NCI-H187 (cell line): ENCODE measurements at places on chromosomes 6 and 20.

GRCh38 chr20:64083378-64083803 is 807 bp downstream of the LKAAEAR1 start:
- DNase-seq: peak; percentile 73

- no peak for DNase-seq
Measured at GRCh38 chr6:127939442-127940066, 38.7 kb upstream of the THEMIS start.

DNA sequence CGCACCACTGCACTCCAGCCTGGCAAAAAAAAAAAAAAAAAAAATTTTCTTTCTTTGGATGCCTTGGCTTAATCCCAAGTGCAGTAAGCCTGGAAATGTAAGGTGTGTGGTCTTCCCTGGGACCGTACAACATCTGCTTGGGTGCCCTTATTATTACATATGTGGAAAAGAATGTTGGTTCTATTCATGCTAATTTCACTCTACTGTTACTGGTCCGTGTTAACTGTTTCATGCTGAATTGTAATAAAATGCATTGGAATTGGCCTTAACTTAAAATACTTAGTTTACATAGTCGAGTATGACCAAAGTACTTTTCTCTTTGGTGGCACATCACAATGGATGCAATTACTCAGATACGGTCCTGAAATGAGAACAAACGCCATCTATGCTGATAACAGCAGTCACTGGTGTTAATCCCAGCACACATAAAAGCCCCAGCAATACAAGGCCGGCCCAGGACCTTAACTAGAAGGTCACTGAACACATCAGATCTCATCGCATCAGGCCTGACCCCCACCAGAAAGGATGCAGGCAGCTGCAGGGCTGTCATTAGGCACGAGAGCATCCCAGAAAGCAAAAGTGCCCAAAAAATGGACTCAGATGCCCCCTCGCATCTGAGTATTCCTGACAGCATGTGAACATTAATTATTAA is 1.2 kb downstream of the SERPINB6 start:
- DNase-seq: no peak

DNA sequence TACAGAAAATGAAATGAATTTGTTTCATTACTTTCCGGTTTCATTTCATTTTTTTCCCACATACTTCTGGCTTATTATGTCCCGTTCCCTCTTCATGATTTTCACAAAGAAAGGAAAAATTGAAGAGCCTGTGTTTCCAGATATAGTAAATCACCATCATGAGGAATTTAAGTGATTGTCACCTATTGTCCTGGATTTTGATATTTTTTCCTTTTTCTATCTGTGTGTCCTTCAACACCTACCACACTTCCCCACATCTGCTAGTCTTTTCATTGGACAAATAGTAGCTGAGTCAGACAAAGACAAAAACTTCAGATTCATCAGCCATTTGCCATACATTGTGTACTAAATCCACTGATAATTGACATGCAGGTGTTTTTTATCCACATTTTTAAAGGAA is 258.2 kb upstream of the HSF2 start:
- no peak for DNase-seq

- DNase-seq: no peak
Measured at GRCh38 chr6:129749749-129750120, 39.8 kb upstream of the ARHGAP18 start.

- DNase-seq: no peak
Measured at GRCh38 chr6:81166770-81167169, 585.7 kb downstream of the TENT5A start.

DNA sequence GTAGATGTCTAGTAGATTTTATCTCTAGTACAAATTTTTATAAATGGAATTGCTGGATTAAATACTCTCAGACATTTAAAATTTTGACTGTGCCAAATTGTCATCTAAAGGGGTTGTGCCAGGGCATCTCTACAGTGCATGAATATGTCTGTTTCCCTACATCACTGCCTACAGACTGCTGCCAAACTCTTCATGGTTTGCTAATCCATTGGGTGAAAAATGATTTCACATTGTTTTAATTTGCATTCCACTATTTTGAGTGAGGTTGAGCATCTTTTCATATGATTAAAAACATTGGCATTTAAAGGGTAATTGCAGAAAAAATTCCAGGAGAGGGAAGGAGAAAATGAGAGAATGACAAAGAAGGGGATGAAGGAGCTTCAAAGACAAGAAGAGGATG is 267.7 kb upstream of the RNF24 start:
- no peak for DNase-seq

DNA sequence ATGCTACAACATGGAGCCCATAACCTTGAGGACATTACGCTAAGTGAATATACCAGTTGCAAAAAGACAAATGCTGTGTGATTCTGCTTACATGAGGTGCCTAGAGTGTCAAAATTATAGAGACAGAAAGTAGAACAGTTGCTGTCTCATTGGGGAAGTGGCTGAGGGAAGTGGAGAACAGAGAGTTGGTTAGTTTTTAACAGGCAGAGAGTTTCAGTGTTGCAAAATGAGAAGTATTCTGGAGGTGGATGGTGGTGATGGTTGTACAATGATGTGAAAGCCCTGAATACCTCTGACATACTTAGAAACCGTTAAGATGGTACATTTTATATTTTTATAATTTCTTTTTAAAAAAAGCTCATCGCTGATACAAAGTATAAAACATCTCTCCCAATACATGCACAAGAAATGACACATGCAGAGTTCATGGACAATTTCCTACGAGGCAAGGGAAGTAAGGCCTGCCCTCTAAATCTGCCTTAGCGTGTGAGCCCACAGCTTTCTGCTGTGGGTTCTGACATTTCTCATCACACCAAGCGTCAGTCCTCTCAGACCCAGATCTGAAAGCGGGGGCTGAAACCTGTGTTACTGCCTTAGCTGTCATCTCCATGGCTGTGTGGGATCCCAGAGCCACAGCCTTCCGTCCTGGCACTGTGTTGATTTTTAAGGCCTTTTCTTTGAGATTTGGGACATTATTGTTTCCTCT is 126.0 kb downstream of the RNASET2 start:
- no peak for DNase-seq

GRCh38 chr6:35052694-35053565 is 88.2 kb downstream of the TCP11 start:
- no peak for DNase-seq

DNA sequence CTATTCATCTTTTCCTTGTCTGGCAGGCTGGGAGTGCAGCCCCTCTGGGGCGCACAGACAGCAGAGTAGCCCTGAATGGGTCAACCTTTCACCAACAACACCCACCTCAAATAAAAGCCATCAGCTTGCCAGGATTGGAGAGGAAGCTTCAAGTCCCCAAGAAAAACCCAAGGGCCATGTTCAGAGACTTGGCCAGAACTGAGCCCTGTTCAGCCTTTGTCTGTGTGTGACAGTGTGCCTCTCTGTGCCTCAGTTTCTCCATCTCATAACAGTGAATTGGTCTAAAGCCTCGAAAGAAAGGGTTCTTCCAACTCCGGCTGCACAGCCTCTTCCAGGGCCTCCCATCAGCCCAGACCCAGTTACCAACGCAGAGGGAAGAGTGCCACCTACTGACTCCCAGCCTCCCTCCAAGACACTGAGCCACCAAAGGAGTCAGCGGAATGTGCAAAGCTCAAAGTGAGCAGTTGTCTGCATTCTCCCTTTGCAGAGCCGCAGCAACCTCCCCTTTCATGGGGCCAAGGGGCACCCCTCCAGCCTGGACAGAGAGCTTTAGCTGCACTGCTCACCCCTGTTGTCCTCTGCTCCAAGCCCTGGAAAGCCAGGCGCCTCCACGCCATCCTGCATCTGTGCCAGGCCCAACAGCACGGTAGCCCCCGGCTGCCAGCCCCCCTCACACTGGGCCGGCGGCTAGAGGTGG is 82.7 kb upstream of the TOP1 start:
- DNase-seq: peak; percentile 33

GRCh38 chr20:23072892-23073586 is 13.1 kb downstream of the CD93 start:
- DNase-seq: no peak

GRCh38 chr6:47084610-47085009 is 42.5 kb upstream of the ADGRF1 start:
- no peak for DNase-seq

- no peak for DNase-seq
Measured at GRCh38 chr6:150079604-150080003, 10.7 kb upstream of the ULBP3 start.

DNA sequence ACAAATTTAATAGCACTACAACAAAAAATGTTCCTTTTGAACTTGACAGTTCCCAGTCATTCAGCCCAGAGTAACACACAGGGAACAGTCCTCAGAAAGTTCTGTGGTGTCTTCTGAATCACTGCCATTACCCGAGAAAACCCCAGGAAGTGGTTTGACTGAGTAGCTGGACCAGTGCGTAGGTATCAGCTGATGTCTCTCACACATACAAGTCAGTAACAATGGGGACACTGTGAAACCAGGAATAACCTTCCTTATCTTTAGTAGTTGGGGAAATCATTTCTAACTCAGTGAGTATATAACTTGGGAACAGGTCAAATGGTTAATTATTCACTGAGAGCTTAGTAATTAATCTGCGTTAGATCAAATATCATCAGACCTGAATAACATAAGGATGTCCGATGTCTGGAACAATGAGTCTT is 73.1 kb downstream of the HIVEP2 start:
- DNase-seq: no peak

DNA sequence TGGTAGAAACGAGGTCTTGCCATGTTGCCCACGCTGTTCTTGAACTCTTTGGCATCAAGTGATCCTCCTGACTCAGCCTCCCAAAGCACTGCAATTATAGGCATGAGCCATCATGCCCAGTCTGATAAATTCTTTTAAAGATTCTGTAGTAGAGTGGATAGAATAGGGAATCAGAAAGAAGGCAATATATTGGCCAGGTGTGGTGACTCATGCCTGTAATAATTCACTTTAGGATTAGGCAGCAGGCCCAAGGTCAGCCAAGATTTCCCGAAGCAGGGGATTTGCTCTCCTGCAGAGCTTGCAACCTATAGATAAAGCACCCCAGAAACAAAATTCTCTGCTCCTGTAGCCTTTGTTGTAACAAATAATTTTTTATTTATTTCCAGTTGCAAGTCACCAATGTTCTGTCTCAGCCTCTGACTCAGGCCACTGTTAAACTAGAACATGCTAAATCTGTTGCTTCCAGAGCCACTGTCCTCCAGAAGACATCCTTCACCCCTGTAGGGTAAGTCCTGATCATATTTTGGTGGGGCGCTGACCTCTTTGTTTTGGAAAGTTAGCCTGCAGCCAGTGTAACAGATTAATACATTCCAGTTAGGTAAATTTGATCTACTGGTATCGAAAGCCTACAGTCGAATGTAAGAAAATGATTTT is 30.4 kb upstream of the MROH8 start:
- DNase-seq: no peak

- no peak for DNase-seq
Measured at GRCh38 chr6:142241061-142241460, 60.7 kb upstream of the ADGRG6 start.

DNA sequence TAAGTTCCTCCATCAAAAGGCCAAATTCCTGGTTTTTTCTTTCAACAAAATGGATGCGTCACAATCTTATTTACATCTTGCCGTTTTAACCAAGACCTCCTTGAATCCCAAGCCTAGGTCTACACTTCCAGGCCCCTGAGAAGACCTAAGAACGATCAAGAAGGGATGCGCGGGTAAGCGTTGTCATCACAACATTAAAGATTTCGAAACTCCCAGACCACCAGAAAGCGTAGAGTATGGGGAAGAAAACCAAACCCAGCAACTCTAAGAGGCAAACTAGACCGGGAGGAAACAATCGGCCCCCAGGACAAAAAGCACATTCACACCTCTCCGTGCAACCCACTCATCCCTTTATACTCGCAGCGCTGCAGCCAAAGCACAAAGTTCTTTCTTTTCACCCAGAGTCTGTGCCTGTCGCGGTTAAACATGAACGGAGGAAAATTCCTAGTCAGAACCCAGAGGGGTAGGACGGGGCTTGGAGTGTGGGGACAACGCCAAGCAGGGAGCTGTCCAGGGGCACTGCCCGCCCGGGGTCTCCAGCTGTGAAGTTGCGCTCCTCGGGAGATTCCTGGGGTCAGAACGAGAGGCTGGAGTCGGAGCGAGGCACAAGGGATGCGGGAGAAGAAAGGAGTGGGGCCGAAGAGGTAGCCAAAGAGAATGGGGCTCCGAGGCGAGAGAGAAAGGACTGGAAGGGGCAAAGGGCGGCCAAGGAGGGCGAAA is 725 bp downstream of the OSER1 start:
- DNase-seq: no peak

- DNase-seq: no peak
Measured at GRCh38 chr20:47055699-47056369, 161.2 kb downstream of the EYA2 start.

DNA sequence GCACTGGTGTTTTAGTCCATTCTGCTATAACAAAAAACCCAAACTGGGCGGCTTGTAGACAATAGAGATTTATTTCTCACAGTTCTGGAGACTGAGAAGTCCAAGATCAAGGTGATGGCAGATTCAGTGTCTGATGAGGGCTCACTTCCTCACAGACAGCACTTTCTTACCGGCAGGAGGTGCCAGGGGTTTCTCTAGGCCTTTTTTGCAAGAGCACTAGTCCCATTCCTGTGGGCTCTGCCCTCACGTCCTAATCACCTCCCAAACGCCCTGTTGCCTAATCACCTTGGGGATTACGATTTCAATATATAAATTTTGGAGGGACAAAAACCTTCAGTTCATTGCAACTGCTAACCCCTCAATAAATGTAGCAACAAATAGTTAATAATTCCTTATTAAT is 140.0 kb upstream of the SGK1 start:
- no peak for DNase-seq

DNA sequence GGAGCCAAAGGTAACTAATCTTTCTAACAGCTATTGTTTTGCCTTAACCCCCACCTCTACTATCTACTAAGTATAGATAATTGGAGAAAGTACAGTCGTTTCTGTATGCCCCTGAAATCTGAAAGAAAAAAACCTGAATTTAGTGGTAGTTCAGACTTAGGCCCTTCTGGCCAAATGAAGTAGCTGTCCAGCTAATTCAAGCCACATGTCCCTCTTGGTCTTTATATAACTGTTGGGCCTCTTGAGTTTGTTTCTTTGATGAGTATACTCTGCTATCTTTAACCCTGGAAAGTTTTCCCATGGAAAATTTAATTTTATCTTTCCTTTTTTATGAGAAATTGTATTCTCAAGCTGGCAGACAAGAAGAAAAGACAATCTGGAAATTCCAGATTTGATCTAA is 73.0 kb upstream of the FAM8A1 start:
- DNase-seq: no peak

GRCh38 chr6:6191909-6192308 is 128.6 kb downstream of the F13A1 start:
- no peak for DNase-seq

- no peak for DNase-seq
Measured at GRCh38 chr6:87514831-87515230, 42.1 kb downstream of the SLC35A1 start.

DNA sequence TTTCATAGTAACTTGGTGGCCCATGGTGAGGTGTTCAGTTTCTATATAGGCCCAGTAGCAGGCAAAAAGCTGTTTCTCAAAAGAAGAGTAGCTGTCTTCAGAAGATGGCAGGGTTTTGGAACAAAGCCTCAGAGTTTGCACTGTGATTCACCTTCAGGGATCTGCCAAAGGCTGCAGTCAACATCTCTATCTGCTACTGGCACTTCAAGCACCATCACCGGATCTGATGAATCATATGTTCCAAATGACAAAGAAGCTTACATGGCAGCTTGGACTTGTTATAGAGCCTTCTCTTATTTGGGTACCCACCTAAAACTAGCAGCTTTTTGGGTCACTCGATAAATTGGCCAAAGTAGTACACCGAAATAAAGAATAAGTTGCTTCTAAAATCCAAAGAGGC is 39.5 kb downstream of the PKIB start:
- DNase-seq: no peak
